SK-MEL-5 (cell line): ENCODE measurements at places on chromosomes 5 and 9.

DNA sequence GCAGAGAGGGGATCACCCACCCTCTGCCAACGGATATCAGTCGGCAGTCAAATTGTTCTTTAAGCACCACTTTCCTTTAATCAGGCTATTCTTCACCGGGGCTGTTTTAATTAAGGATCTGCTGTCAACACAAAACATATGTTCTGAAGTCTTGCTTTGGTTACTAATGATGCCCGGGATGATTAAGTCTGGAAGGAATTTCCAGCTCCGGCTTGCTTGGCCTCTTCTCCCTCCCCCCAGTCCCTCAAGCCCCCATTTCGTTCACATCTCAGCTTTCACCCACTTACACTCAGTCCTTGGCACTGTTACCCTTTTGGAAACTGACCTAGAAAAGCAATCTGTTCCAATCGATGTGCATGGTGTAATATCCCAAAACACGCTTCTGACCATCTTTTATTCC lies 74.7 kb downstream of the MSX2 start:
- no peak for DNase-seq

DNA sequence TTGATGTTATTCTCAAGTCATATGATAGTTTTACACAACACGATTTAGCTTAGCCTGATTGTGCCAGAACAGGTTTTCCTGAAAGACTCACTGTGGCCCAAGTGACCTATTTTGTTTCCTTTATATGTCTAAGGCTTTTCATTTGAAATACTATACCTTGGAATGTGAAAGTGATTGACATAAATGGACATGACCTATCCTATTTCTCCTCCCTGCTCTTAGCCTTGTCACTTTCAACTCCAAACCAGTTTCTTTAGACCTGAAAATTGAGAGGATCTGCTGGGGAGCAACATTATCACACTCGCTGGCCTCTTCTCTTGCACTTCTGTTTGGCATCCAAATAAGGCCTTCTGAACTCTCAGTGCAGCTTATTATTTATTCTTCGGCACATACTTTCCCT lies 496.8 kb downstream of the MAT2B start:
- no peak for DNase-seq

- DNase-seq = no peak
These were observed 30.0 kb downstream of the TRIP13 start for GRCh38 chr5:922436-923280.

GRCh38 chr5:80141681-80142080 lies 106.5 kb downstream of the THBS4 start:
- DNase-seq = no peak

- DNase-seq = no peak
These were observed 5.4 kb upstream of the PITX1 start for GRCh38 chr5:135039271-135040033.

GRCh38 chr9:27599102-27599869 lies 26.0 kb upstream of the C9orf72 start:
- DNase-seq = no peak

DNA sequence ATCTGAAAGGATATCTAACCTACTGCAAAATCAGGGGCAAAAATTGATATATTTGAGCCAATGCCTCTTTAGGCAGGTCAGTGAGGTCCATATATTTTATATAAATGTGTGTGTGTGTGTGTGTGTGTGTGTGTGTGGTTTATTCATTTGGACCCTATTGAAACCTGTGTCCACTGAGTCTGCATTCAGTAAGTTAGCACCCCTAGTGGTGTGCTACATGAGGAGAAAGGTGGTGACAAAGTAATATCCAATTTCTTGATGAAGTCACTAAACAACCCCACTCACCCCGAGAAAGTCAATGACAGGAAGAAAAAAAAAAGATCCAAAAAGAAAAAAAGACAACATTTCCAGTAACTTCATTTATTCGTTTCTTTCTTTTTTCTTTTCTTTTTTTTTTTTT lies 4.1 kb downstream of the FBXW11 start:
- peak; percentile 45 for DNase-seq

GRCh38 chr5:6143523-6143922 lies 234.8 kb downstream of the MED10 start:
- no peak for DNase-seq

DNA sequence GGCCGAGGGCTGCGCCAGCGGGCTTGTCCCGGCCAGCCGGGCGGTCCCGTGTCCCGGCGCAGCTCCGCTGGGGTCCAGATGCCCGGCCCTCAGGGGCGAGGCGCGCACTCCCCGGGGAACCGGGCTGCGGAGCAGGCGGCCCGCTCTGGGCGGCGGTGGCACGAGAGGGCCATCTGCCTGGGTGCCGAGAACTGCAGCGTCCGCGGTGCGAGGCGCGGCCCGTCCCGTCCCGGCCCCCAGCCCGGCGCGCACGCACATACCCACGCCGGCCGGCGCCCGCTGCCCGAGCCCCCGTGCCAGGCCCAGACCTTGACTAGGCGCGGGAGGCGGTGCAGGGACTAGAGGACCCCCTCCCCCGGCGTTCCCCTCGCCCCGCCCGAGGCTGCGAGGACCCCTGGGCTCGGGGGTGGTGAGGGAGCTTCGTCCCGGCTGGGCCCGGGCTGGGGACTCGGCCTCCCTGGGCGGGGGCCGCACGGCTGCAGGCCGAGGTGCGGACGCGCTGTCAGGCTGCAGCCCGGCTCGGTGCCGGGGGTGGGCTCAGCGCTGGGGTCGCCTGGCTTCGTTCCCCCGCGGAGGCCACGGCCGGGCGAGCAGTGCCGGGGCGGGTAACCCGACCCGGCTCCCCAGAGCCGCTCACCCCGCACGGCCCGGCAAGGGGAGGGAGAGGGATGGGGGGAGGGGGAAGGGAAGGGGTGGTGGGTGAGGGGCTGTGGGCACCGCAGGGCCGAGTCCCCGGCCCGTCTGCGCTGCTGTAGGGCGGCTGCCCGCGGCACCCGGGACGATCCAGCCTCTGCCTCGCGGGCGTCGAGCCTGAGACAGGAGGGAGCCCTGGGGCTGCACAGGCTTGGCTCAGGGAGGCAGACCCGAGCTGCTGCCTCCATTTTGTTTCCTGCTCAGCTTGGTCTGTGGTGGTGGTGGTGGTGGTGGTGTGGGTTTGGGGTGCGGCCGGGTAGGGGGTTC lies 1.2 kb upstream of the NSD1 start:
- DNase-seq = no peak
